Forelimb muscle (tissue), 1 donor: ENCODE measurements at places on chromosomes 7 and 10. TPM values are rescaled to one million over a fixed set of nuclear protein-coding genes. Genes with fewer than 3 reads are reported as not detected.

DNA sequence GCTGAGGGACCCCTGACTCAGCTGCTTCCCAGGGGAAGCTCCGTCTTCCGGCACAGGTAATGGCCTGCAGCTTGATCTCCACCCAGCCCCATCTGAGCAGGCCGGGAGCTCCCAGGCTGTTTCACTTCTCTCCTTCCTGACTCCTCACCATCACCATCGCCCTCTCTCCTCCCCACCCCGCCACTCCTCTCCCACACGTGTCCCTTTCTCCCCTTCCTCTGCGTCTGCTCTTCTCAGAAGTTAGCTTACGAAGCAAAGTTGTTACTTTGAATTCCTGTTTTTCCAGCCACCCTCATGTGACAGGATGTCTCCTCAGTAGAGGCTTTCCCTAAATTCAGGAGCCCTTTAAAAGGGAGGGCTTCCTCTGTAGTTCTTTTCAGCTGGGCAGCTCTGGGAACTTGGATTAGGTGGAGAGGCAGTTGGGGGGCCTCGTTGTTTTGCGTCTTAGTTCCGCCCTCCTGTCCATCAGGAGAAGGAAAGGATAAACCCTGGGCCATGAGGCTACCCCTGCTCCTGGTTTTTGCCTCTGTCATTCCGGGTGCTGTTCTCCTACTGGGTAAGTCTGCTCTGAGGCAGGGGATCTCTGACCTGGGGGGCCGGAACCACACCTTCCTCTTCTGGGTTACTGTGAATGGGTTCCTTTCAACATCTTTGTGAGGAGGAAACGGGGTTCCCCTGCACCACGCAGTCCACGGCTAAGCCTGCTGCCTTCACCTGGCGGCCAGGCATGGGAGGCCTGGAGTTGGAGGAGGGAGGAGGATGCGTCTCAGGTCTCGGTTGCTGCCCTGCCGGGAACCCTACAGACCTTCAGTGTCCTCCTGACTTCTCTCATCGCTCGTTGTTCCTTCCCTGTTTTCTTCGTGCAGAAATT, at the start of gene MRC1:
Gene MRC1, plus strand, starts transcription at position 378 of the 871 bp plus-strand sequence. Its CDS starts 118 bp downstream, at position 496.
- no peak for DNase-seq

The PRLHR gene
- not detected for polyA plus RNA-seq

DNA sequence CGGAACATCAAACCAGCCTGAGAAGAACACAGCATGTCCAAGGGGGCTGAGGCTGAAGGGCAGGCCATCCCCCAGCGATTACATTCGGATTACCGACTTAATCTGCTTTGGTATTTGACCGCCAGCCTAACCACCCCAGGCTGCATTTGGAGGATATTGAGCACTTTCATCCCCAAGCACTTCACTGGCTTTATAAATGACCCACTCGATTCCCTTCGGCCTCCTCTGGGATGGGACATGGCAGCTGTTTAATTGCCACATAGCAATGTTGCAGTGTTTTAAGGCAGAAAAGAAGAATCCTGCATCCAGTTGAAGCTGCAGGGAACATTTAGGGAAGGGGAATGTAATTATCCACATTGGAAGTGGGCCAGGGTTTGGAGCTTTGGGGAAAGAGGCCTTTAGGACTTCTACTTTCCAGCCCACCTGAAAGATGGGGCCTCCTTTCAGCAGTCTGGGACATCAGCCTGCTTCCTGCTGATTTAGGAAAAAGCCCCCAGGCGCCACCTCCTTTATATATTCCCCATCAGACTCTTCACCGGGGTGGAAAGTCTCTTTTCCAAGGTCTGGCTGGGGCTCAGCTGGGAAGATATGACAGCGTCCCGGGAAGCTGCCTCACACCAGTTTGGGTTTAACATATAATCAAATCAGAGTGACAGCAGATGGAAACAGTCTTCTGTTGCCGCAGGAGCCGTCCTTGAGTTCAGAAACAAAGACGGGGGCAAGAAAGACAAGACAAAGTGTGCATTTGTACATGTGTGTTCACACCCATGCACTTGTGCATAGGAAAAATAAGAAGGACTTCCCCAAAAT, 9.2 kb downstream of the DPCD start:
- DNase-seq = no peak

DNA sequence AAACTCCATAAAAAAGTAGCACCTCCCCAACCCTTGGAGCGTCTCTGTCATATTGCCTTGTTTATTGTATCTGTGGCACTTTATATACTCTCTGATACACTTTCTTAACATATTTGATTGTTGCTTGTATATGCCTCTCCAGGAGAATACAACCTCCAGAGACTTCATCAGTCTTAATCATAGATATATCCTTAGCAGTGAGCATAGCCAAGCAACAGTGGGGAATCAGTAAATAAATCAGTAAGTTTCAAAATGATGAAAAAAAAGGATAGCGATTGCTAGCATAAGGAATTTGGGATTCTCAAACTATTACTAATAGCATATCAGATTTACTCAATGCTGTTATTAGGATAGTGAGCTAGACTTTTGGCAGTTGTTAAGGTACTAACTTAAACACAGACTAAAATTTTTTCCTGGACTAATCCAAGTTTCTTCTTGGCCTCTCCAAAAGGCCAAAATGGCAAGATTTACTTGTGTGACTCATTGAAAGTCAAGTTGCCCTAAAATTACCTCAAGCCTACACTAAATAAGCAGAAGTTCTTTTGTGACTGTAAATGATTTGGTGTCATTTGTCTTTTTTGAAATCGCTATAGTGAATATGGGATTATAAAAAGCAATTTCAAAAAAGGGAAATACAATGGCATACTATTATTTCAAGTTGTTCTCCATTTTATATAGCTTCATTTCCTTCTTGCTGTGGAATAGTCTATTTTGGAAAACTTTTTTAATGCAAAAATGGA, 177.9 kb downstream of the CHN2 start:
- DNase-seq = no peak

- DNase-seq = no peak
These were observed 124.5 kb upstream of the FAM20C start for GRCh38 chr7:67661-68395.
